ENCODE measurements at places on chromosomes 1 and 21.

DNA sequence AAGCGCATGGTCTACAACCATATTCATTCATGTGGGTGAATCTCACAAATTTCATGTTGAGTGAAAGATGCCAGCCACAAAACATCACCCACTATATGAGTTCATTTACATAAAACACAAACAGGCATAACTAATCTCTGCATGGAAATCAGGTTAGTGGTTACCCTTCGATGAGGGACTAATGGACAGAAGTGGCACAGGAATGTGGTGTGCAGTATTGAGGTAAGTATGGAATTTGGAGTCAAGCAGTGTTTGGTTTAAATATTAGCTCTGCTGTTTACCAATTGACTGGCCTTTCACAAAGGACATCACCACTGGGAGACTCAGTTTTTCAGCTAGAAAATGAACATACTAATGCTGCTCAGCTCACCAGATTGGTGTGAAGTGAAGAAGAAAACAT, 24.2 kb downstream of the CCDC185 start:
- DNase-seq, result no peak

DNA sequence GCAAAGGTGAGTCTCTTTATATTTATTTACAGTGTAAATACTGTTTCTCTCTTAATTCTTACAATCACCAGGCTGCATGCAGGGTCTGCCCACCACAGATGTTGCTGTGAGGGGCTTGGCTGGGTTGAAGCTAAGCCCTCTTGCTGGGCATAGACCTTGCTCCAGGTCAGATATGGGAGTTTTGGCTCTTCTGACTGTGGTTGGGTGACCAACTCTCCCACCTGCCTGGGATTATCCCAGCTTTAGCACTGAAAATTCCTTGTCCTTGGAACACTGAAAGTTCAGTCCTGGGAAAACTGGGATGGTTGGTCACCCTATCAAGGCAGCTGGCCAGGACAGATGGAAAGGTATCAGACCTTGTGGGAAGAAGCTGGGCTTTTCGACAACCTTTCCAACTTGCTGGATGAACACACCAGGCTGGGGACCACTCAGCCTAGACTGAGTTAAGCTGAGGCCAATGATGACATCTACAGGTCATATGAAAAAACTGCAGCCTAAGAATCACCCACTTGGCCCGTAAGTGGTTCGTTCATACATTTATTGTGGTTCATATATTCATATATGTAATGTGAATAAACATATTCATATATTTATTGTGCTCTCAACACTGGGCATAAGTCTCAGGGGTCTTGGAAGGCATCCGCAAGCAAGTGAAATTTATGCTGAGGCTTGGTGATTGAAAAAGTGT, 26.6 kb upstream of the HPDL start:
- DNase-seq, result peak; percentile 58

GRCh38 chr1:240306673-240307072, 215.0 kb downstream of the FMN2 start:
- DNase-seq, result no peak

DNA sequence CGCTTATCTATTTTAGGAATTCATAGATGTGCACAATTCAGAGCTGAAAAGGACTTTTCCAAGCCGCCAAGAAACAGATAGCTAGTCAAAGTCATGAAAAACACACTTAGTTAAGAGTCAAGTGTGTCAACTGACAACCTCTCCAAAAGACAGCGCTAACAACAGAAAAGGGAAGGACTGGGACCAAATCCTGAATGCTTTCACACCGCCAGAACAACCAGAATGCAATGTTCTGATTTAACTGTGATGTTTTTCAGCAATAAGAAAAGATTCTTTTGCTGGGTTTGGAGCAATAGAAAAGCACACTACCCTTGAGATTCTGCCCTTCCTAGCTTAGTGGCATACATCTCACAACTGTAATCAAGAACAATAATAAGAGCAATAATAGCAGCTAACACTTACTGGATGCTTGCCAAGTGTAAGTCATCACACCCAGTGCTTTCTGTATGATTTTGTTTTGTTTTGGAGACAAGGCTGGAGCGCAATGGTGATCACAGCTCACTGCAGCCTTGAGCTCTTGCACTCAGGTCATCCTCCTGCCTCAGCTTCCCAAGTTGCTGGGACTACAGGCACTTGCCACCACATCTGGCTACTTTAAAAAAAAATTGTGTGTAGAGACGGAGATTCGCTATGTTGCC, 33.9 kb upstream of the SDC3 start:
- DNase-seq, result peak; percentile 41

DNA sequence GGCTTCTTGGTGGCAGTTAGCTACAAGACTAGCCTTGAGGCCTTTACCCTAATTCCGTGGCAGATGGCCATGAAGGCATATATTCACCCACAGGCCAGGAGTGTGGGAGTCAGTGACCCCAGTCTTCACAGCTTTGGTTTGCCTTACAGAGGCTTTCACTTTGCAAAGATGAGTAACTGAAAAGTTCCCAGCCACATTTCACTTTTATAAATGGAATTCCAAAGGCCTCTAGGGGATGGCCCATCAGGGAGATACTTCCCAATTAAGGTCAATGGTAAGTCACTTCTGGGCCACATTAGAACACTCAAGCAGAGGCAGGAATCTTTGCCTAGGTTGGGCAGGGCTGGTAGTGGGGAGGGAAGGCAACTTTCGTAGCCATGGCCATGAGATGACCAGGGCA, 13.1 kb upstream of the HEYL start:
- DNase-seq, result no peak

- DNase-seq, result no peak
Measured at GRCh38 chr1:93807311-93807930, 71.6 kb downstream of the DNTTIP2 start.

- peak; percentile 100 for DNase-seq
Measured at GRCh38 chr1:39892601-39893595, 8.8 kb downstream of the MYCL start.

DNA sequence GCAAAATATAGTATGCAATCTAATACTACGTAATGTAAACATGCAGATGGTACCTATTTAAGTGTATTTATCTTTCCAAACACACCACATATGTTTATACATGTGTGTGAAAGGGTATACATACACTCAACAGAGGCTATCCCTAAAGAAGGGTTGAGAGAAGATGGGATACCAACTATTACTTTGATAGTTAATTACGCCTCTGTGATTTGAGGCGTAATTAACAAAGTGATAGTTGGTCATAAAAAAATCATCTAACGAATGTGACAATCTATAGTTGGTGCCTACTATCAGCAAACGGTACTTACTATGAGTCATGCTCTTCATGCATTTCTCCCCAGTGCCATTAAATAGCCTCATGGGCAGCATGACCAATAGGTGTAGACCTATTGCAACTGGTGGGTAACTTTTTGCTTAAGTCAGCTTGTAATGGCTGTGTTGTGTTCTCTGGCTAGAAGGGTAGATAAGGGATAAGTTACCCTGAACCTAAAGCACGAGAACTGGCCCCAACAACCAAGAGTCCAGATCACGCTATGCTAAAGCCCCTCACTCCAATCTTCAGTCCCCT, 15.3 kb downstream of the RCAN1 start:
- peak; percentile 93 for DNase-seq

DNA sequence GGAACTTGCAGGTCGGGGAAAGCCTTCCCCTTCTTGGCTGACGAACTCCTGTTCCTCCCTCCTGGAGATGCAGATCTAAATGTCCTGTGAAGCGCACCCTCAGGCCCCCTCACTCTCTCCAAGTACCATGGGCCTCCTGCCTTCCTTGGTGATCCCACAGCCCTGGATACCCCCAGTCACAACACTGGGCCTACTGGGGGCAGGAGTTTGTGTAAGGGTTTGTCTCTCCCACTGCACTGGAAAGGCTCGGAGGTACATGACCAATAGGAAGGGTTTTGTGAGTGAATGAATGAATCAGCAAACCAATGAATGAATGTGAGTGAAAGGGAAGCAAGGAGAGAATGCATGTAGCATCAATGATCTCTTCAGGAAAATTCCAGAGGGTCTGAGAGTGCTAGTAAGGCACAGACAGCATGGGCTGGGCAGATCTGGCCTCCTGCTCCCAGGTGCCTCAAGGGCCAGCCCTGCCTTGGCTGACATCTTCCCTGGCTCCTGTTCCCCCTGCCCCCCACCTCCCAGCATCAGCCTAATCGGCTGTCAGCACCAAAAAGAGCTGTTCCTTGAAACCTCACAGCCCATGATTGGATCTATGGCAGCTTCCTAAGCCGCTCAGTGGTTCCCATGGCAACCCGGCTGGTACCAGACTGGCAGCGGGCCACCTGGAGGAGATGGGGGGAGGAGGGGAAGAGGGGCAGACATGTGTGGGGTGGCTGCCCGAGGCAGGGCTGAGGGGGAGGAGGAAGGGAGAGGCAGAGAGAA, 95.8 kb downstream of the VWA5B1 start:
- DNase-seq, result no peak

DNA sequence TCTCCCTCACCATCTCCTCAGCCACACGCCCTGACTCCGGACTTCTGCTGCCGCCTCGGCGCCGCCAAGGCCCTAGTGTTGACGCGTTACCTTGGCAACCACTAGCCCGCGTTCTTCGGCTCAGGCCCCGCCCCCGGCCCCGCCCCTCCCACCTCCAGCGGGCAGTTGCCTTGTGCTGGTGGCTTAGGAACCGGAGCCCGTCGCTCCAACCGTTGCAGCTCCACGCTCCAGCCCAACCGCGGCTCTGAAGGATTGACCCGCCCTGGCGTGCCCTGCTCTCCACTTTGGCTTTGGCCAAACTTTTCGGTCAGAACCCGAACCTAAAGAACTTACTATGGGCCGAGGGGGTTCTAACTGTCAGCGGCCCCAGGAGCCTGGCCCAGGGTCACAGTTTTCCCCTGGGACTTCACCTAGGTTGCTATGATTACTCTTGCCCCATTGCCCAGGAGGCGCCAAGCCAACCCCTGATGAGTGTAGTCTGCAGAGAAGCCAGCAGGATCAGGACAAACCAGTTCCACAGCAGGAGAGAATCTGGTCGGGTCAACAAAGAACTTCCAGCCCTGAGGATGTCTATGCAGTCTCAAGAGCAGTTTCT, at the start of gene CFAP45:
Gene CFAP45, minus strand, starts transcription at position 80 of the 595 bp plus-strand sequence. Its CDS starts 67 bp downstream, at position 13.
- DNase-seq, result peak; percentile 69

GRCh38 chr1:58986996-58987767, 203.3 kb upstream of the JUN start:
- DNase-seq, result no peak

DNA sequence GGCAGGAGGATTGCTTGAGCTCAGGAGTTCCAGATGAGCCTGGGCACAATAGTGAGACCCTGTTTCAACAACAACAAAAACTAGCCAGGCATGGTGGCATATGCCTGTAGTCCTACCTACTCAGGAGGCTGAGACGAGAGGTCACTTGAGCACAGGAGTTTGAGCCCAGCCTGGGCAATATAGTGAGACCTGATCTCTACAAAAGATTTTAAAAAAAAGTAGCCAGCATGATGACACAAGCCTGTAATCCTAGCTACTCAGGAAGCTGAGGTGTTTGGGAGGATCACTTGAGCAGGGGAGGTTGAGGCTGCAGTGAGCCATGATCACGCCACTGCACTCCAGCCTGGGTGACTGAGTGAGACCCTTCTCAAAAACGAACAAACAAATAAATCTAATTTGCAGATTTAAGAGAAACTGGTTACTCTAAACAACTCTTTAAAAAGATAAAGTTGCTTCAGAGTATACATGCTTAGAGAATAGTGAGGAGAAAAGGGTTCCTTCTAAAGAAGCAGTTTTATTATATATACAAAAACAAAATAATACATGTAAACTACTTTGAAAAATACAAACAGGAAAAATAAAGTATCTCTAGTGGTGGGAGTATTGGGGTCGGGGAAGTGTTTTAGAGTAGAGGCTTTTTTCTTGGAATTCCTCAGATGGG, 88.4 kb downstream of the ADCY10 start:
- no peak for DNase-seq

DNA sequence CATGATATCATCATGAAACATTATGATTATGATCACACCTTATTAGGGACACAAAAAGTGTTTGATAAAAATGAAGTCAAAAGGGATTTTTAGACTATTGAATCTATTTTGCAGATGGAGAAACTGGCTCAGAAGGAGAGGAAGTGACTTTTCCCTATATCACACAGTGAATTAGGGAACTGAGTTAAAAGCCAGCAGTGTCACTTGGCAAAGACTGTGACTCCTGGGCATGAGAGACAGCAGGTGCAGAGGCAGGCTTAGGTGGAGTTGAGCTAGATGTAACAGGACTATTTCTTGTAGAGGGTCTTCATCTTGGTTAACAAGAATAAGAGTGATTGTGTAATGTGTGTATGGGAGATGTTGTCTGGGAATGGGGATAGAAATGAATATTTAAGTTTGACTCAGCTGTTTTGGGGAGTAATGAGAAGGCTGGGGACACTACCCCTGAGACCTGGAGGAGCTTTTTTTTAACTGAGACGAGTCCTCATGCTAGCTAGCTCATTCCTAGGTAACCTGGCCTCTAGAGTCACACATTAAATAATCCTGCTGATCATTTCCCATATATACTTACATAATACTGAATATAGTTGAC, 1.0 kb upstream of the CD84 start:
- no peak for DNase-seq

DNA sequence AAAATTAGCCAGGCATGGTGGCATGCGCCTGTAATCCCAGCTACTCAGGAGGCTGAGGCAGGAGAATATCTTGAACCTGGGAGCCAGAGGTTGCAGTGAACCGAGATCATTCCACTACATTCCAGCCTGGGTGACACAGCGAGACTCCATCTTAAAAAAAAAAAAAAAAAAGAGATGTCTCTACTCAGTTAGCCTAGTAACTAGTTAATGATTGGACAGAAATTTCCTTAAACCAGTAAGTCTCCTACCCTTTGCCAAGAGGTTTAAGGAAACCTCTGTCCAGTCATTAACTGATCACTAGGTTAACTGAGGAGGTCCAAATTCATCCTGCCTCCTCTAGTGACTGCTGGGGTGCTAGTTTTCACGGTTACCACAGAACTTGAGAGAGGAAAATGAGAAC, 143.9 kb upstream of the UBE2U start:
- no peak for DNase-seq

DNA sequence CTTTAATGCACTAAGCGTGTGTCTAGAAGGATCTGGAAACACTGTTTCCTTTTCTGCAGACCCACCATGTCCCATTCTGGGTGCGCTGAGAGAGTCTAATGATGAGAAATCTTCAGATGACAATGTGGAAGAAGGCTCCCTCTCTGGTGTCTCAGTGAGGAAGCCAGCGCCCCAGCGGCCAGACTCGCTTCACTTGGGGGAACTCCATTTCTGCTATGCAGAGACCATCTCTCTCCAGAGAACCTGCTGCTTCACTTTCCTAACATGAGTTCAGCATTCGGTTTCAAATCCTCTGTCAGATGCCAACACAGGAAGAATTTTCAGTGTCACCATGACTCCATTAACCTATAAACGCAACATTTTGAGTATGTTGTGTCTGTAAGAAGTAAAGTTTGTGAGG, 121.8 kb downstream of the SYF2 start:
- DNase-seq, result no peak

DNA sequence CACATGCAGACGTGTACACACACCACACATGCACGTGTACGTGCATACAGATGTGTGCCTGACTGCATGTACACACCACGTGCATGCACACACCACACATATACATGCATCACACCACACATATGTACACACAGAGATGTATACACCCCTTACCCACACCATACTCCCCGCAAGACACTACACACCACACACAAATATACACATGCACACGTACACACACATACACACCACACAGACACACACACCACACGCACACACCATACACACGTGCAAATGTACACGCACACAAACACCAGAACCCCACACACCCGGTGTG, 9.7 kb downstream of the ITGB2 start:
- no peak for DNase-seq

All from NCI-H748 treated with DMSO at 0.1 percent for 48 hours (cell line).